ENCODE measurements at places on chromosomes 5 and 9.

- no peaks in the 10 kb centered on the region for H3K36me3 ChIP-seq
- H3K27ac ChIP-seq: no peak overlapping the region
- no peak for DNase-seq
- no peak overlapping the region for H3K4me3 ChIP-seq
- no peaks in the 10 kb centered on the region for H3K27me3 ChIP-seq
These were observed 311.7 kb downstream of the TRIM36 start for GRCh38 chr5:114857941-114858551.

GRCh38 chr9:21777701-21778100, 24.7 kb upstream of the MTAP start:
- H3K4me1 ChIP-seq: no peaks in the 10 kb centered on the region
- no peak overlapping the region for H3K27ac ChIP-seq
- no peak overlapping the region for H3K4me3 ChIP-seq
- no peaks in the 10 kb centered on the region for H3K27me3 ChIP-seq
- H3K36me3 ChIP-seq: no peaks in the 10 kb centered on the region

- no peak overlapping the region for H3K4me3 ChIP-seq
- H3K27ac ChIP-seq: no peak overlapping the region
- no peak for DNase-seq
These were observed 2.0 kb upstream of the PTGR1 start for GRCh38 chr9:111601237-111602018.

- peak overlapping the region; percentile 7 for H3K27ac ChIP-seq
- no peak for DNase-seq
- H3K27me3 ChIP-seq: no peaks in the 10 kb centered on the region
- H3K4me3 ChIP-seq: no peak overlapping the region
- H3K4me1 ChIP-seq: no peaks in the 10 kb centered on the region
- H3K36me3 ChIP-seq: no peaks in the 10 kb centered on the region
These were observed 406.0 kb upstream of the KLF4 start for GRCh38 chr9:107895501-107896001.

DNA sequence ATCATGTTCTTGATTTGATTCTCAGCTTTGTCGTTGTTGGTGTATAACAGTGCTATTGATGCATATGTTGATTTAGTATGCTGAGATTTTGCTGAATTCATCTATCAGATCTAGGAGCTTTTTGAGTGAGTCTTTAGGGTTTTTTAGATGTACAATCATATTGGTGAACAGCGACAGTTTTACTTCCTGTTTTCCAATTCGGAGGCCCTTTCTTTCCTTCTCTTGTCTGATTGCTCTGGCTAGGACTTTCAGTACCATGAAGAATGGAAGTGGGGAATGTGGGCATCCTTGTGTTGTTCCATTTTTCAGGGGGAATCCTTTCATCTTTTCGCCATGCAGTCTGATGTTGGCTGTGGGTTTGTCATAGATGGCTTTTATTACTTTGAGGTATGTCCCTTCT, 100.4 kb downstream of the SGCD start:
- H3K27me3 ChIP-seq: no peaks in the 10 kb centered on the region
- no peak overlapping the region for H3K27ac ChIP-seq
- no peak for DNase-seq
- no peaks in the 10 kb centered on the region for H3K4me1 ChIP-seq
- no peaks in the 10 kb centered on the region for H3K36me3 ChIP-seq

GRCh38 chr5:65840071-65840470, 86.3 kb upstream of the ERBIN start:
- H3K4me3 ChIP-seq: no peak overlapping the region
- no peaks in the 10 kb centered on the region for H3K27me3 ChIP-seq
- no peak overlapping the region for H3K27ac ChIP-seq

GRCh38 chr9:33860200-33860871, 43.4 kb downstream of the UBE2R2 start:
- H3K4me3 ChIP-seq: no peak overlapping the region
- H3K27me3 ChIP-seq: no peaks in the 10 kb centered on the region
- H3K4me1 ChIP-seq: peaks cover 21% of the 10 kb centered on the region
- no peak for DNase-seq
- H3K36me3 ChIP-seq: no peaks in the 10 kb centered on the region

DNA sequence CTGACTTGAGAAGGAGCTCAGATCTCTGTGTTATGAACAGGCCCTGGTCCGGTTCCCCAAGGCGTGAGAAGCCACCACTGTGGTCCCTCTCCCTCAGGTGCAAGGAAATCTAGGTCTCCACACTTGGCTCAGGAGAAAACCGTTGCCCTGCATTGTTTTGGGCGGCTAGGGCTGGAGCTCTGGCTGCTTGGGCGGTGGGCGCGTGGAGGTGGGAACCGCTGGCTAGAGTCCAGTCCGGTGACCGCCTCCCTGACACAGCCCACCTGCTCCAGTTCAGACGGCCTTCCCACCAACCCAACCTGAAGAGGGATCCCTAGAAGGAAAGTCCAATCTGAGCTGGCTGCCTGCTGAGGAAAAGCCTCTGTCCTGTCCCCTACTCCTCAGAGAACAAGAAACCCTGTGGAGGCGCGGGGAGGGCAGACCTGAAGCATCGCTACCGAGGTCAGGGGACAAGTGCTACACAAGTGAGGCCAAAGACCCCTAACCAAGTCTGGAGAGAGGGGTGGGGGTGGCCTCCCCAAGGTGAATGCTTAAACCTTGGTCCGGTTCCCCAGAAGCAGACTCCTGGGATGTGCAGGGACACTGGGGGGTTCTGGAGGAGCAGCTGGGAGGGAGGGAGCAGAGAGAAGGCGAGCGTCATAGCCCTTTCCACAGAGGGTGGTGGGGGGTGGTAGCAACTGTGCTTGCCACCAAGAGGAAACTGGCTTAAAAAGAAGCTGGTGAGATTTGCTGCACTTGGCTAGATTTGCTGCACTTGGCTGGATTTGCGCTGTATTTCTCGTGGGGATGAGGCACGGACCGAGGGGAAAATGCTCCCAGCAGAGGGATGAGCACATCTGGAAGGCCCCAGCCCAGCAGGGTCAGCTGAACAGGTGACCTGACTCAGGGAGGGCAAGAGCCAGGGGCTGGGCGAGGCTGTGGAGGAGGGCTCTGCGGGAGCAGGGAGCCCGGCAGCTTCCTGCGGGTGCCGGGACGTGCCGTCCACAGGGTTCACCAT, 65.2 kb downstream of the RAPGEF1 start:
- no peaks in the 10 kb centered on the region for H3K27me3 ChIP-seq
- H3K4me3 ChIP-seq: no peak overlapping the region
- peaks cover 45% of the 10 kb centered on the region for H3K4me1 ChIP-seq
- DNase-seq: no peak

DNA sequence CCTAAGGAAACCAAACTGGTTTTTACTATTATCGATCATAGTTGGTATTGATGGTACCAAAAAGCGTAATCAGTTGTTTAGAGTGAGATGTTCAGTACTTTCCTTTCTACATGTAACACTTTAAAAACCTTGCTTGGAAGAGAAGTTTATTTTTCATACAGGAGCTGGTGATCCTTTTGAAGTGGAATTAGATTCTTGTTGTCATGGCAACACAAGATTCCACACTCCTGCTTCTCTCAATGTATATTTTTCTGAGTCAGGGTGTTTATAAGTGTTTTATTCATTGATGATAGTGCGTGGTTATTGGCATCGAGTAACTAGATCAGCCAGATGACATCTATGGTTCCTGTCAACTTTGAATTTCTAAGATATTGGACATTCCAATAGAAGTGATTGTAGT, 181.1 kb upstream of the CHD1 start:
- no peaks in the 10 kb centered on the region for H3K36me3 ChIP-seq
- DNase-seq: no peak
- H3K4me1 ChIP-seq: no peaks in the 10 kb centered on the region
- no peak overlapping the region for H3K27ac ChIP-seq

All from transverse colon (tissue), 4 donors.